ENCODE measurements at places on chromosomes 6 and 20.

GRCh38 chr20:31680286-31681127 is 42.2 kb downstream of the BCL2L1 start:
- peak overlapping the region; percentile 66 for H3K27ac ChIP-seq
- no peaks in the 10 kb centered on the region for H3K27me3 ChIP-seq
- no peak overlapping the region for H3K4me3 ChIP-seq
- no peaks in the 10 kb centered on the region for H3K36me3 ChIP-seq

DNA sequence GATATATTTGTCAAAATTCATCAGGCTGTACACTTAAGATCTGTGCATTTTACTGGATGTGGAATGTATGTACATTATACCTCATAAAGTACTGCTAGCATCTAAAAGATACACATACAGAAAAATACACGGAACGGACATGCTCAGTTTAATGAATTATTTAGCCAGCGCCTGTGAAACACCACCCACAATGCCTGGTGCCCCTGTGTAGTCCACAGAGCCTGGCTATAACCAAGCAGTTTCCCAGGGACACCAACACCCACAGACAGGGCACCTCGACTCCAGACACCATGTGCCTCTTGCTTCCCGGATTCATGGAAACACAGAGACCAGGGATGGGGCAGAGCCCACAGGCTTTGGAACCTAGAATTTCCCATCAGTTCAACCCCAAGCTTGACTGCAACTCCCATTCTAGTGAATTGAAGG is 17.4 kb upstream of the ARMC12 start:
- no peak overlapping the region for H3K4me3 ChIP-seq
- no peak for DNase-seq

DNA sequence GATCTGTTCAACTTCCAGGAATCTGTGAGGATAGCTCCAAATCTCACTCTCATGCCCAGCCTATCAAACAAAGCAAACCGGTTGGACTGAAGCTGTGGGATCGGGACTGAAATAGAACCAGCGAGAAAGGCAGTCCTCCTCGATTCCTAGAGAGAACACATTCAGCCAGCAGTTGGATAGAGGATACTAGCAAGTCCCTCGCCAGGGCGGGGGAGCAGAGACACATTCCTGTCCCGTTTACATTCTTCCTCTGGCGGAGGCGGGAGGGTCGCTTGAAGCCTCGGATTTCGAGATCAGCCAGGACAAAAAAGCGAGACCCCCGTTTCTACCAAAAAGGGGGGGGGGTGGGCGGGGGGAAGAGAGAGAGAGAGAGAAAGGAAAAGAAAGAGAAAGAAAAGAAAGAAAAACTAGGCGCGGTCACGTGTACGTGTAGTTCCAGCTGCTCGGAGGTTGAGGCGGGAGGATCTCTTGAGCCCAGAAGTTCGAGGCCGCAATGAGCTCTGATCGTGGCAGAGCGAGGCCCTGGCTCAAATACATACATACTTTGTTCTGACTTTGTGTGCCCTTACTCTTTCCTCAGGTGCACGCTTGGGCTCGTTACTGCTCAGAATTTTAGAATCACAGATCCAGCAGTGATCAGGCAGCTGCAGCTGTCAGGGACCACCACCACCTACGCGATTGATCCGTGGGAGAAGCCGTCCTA is 19.5 kb downstream of the ZNF311 start:
- H3K4me1 ChIP-seq = no peaks in the 10 kb centered on the region
- H3K4me3 ChIP-seq = peak overlapping the region; percentile 66
- H3K27ac ChIP-seq = peak overlapping the region; percentile 86

DNA sequence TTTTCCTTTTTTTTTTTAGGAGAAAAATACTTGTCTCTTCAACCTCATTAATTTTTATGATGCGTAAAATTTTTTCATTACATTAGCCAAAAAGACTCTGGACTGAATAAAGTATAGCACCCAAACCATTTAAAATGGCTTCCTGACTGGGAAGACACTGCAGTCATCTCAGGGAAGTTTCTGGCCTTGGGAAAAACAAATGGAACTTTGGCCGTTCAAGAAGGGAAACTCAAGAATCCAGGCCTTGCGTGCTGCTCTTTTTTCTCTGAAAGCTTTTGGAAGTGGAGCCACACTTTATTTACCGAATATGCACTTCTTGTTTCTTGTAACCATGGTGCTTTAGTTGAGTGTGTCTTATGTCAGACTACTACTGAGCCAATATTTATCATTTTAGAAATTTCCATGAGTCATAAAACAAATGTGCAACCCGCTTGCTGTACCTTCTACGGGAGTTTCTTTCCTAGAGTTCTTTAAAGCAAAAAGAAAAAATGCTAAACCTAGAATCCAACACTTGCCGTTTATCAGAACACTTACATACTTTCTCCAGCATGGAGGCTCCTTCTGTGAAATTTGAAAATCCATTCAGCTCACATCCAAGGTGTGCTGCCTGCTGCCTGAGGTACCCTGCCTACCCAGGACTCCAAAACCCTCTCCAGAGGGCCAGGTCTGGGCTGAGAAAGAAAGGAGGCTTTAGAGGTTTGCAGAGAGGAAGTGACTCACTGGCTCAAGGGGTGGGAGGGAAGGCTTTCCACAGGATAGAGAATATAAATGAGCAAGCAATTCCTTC is 11.5 kb upstream of the DSTN start:
- no peaks in the 10 kb centered on the region for H3K36me3 ChIP-seq
- H3K27ac ChIP-seq = peak overlapping the region; percentile 93
- peaks cover 13% of the 10 kb centered on the region for H3K4me1 ChIP-seq
- DNase-seq = no peak
- H3K4me3 ChIP-seq = no peak overlapping the region
- H3K27me3 ChIP-seq = no peaks in the 10 kb centered on the region

DNA sequence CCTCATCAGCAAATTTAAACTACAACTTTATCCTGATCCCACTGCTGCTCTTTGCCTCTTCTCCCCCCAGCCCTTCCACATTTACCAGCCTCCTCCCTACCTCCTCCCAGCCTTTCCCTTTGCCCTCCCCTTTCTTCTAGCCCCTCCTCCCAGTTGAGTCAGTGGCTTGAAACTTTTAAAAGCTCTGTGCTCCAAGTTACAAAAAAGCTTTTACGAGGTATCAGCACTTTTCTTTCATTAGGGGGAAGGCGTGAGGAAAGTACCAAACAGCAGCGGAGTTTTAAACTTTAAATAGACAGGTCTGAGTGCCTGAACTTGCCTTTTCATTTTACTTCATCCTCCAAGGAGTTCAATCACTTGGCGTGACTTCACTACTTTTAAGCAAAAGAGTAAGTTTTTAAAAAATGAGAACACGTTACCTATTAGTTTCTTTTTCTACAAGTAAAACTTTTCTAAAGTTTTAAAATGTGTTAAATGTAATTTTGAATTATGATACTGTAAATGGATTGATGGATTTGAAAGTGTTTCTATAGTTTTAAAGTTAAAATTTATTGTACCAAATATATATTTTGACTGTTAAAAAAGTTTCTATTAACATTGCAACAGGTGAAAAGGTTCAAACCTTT is at the start of gene GJA1:
Gene GJA1 (plus strand): TSS at position 203 of the 626 bp plus-strand sequence. CDS start 11,202 bp downstream, outside the sequence.
- peak; percentile 60 for DNase-seq
- no peaks in the 10 kb centered on the region for H3K36me3 ChIP-seq
- H3K4me1 ChIP-seq = no peaks in the 10 kb centered on the region
- peak within 1 kb of the TSS; percentile 82 for H3K4me3 ChIP-seq

DNA sequence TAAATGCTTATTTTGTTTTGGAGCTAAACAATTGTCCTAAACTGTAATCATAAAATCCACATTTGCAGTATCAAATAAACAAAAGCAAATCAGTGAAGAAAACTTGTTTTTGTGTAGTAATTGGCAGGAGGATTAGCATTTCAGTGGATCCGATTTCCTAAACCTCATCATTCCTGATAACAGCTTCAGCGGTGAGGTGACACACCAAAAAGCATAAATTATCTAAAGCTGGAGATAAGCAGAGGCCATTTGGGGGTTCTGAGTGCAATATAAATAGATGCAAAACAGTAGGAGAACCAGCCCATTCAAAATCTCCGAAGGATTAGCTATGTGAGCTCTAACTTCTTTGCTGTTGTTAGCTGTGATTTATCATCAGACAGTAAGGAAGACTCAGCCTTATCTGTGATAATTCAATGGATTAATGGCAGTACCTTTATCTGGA is 235.8 kb downstream of the EPHA7 start:
- no peaks in the 10 kb centered on the region for H3K36me3 ChIP-seq
- no peak overlapping the region for H3K4me3 ChIP-seq
- H3K27ac ChIP-seq = no peak overlapping the region
- no peaks in the 10 kb centered on the region for H3K4me1 ChIP-seq

DNA sequence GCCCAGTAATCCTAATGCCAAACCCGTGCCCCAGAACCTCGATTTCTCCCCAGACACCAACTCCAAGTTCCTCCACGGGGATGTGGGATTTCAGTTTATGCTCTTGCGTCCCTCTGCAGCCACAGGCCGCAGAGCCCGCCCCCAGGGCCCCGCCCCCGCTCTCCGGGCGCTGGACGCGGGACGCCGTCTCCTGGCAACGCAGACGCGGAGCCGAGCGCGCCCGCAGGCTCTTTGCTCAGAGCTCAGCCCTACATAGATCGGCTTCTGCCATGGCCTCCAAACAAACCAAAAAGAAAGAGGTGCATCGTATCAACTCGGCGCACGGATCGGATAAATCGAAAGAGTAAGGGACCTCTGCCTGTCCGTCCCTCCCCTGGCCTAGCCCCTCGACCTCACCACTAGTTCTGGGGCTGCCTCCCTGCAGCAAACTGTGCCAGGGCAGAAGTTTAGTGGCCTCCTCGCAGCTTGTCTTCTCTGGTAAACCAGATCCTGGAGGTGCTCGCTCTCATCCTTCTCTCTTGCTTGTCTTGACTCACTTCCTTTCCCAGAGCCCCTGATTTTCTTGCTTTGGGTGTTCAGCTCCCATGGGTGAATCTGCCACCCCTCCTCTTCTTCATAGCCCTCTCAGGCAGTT is at the start of gene ADGB:
Gene ADGB (plus strand): TSS at position 201 of the 634 bp plus-strand sequence. CDS start 69 bp downstream, at position 270.
- no peaks in the 10 kb centered on the region for H3K36me3 ChIP-seq
- no peak within 1 kb of the TSS for H3K27ac ChIP-seq
- H3K4me3 ChIP-seq = peak within 1 kb of the TSS; percentile 63
- H3K27me3 ChIP-seq = no peaks in the 10 kb centered on the region

GRCh38 chr6:135382182-135382628 is 115.3 kb downstream of the AHI1 start:
- no peaks in the 10 kb centered on the region for H3K4me1 ChIP-seq
- H3K27me3 ChIP-seq = no peaks in the 10 kb centered on the region
- H3K4me3 ChIP-seq = no peak overlapping the region
- no peak overlapping the region for H3K27ac ChIP-seq
- DNase-seq = no peak
- H3K36me3 ChIP-seq = no peaks in the 10 kb centered on the region

- no peak overlapping the region for H3K4me3 ChIP-seq
- no peak overlapping the region for H3K27ac ChIP-seq
- no peaks in the 10 kb centered on the region for H3K4me1 ChIP-seq
- no peak for DNase-seq
Observed at GRCh38 chr6:37938909-37939308, 119.4 kb downstream of the ZFAND3 start.

GRCh38 chr6:64143101-64143500 is 507.5 kb downstream of the PHF3 start:
- no peak for DNase-seq
- H3K36me3 ChIP-seq = no peaks in the 10 kb centered on the region
- H3K4me1 ChIP-seq = no peaks in the 10 kb centered on the region
- H3K4me3 ChIP-seq = no peak overlapping the region

- H3K27me3 ChIP-seq = no peaks in the 10 kb centered on the region
- no peak for DNase-seq
- no peaks in the 10 kb centered on the region for H3K36me3 ChIP-seq
- no peak overlapping the region for H3K4me3 ChIP-seq
- H3K4me1 ChIP-seq = no peaks in the 10 kb centered on the region
Observed at GRCh38 chr6:42106112-42107023, 36.1 kb downstream of the C6orf132 start.

DNA sequence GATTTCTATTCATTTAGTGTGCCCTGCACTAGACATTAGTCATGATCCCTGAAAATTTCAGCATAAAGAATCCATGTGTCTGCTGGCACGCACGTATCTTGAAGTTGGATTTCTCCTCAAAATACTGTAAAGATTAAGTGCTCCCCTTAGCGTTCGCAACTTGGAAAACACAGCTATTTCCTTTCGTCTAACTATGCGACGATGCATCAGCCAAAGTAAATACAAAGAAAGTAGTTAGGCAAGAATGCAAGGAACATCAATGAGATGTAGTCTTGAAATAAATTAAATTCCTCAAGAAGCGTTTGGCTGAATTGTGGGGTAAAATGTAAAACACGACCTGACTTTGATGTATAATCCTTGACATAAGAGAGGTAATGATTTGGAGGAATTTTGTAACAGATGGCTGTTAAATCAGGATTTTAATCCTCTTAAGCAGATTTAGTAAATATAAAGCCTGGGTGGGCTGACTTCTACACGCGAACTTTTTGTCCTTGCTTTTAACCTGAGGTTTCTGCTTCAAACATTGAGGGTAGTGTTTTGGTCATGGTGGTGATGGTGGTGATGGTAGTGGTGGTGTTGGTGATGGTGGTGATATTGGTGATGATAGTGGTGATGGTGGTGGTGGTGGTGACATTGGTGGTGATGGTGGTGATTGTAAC is 88.2 kb downstream of the FOXF2 start:
- no peaks in the 10 kb centered on the region for H3K36me3 ChIP-seq
- H3K27ac ChIP-seq = no peak overlapping the region
- no peaks in the 10 kb centered on the region for H3K27me3 ChIP-seq
- H3K4me3 ChIP-seq = no peak overlapping the region

- DNase-seq = no peak
- H3K27ac ChIP-seq = peak overlapping the region; percentile 38
- no peaks in the 10 kb centered on the region for H3K27me3 ChIP-seq
- peaks cover 11% of the 10 kb centered on the region for H3K4me1 ChIP-seq
Observed at GRCh38 chr6:137165375-137166246, 7.8 kb downstream of the IL22RA2 start.

- H3K4me3 ChIP-seq = no peak overlapping the region
- H3K27ac ChIP-seq = no peak overlapping the region
- H3K27me3 ChIP-seq = no peaks in the 10 kb centered on the region
- H3K36me3 ChIP-seq = no peaks in the 10 kb centered on the region
- no peaks in the 10 kb centered on the region for H3K4me1 ChIP-seq
Observed at GRCh38 chr20:63117151-63117550, 98.8 kb downstream of the YTHDF1 start.

DNA sequence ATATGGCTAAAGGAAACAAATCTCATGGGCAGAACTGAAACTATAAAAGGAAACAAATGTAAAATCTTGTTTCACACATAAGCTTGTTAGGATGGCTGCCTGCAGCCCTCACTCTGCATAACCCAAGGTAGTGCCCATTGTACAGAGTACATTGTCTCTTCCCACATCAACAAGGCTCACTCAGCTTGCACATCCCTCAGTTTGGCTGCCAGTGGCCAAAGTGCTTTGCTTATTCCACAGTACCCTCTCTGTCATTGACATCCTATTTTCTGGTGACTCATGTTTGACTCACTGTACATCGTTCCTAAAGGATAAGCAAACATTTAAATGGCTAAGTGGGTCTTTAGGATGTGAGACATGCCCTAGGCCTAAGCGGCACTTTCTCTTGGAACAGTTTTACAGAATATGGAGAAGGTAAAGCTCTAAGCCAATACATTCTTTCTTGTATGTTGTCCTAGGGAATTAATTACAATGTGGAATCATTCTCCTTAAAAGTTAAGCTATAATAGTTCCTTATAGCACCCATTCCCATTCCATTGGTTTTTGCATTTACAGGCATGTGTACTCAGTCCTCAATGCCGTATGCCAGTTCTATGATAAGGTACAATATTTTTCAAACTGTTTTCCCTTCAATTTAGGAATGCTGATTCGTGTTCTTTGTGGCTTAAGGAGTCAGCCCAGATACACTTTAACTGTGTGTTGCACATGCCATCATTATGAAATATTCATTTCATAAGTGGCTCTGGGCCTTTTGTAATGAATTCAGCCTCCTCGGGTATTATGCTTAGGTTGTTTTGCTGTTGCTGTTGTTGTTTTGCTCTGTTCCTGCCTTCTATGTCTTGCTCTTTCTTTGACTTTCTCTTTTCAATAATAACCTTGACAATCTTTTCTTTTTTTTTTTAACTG is 5.5 kb downstream of the ANKEF1 start:
- H3K27me3 ChIP-seq = no peaks in the 10 kb centered on the region
- H3K4me3 ChIP-seq = no peak overlapping the region
- no peaks in the 10 kb centered on the region for H3K36me3 ChIP-seq
- no peak overlapping the region for H3K27ac ChIP-seq
